Muscle of leg (tissue), 16 donors: ENCODE measurements at places on chromosomes 3 and 15. TPM values are rescaled to one million over a fixed set of nuclear protein-coding genes. Genes with fewer than 3 reads are reported as not detected.

DNA sequence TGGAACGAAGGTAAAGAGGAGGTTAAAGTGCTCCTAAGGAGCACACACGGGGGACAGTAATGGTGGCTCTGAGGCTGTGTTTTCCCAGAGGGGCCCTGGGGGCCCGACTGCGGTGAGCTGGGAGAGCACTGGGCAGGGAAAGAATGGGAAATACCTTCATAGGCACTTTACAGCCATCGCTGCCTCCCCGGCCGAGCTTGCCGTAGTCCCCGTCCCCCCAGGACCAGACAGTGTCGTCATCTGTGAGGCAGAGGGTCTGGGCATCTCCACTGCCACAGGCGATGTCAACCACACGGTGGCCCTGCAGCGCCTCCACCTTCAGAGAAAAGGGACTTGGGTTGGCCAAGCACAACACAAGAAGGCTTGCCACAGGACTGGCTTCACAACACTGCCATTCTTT, 32.8 kb upstream of the OCA2 start:
- DNase-seq: no peak
- no peak overlapping the region for H3K4me3 ChIP-seq
- H3K36me3 ChIP-seq: peaks cover 50% of the 10 kb centered on the region
- H3K4me1 ChIP-seq: no peaks in the 10 kb centered on the region

DNA sequence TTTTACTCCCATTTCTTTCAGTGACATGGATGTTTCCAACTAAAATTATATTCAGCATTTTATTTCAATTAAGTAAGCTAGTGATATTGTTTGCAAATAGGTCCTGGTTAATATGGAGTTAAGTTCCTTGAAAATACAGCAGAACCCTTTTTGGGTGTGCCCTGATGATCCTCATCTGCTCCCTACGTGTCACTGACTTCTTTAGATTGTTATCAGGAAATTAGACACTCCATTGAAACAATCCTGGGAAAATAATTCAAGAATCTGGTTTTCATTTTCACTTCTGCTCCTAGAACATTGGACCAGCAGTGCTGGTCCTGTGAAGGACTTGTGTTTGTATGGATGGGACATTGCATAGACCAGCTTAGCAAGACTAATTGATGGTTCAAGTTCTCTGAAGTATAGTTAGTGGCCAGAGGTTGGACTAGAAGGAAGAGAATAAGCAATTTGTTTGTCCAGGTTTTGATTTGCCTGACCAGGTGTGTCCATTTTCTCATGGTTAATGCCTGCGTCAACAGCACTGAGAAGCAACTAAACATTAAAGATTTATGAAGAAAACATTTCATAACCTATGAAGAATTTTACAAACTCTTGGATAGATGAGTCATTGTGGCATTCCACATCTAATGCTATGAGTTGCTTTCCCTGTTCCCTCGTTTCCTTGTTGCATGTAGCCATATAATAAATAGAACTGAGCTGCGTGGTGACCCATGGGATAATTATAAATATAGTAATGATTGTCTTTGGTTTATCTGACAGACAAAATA, 95.8 kb downstream of the ZPLD1 start:
- DNase-seq: no peak
- no peak overlapping the region for H3K4me3 ChIP-seq
- H3K27ac ChIP-seq: no peak overlapping the region
- H3K4me1 ChIP-seq: no peaks in the 10 kb centered on the region
- no peaks in the 10 kb centered on the region for H3K36me3 ChIP-seq
- no peaks in the 10 kb centered on the region for H3K27me3 ChIP-seq

DNA sequence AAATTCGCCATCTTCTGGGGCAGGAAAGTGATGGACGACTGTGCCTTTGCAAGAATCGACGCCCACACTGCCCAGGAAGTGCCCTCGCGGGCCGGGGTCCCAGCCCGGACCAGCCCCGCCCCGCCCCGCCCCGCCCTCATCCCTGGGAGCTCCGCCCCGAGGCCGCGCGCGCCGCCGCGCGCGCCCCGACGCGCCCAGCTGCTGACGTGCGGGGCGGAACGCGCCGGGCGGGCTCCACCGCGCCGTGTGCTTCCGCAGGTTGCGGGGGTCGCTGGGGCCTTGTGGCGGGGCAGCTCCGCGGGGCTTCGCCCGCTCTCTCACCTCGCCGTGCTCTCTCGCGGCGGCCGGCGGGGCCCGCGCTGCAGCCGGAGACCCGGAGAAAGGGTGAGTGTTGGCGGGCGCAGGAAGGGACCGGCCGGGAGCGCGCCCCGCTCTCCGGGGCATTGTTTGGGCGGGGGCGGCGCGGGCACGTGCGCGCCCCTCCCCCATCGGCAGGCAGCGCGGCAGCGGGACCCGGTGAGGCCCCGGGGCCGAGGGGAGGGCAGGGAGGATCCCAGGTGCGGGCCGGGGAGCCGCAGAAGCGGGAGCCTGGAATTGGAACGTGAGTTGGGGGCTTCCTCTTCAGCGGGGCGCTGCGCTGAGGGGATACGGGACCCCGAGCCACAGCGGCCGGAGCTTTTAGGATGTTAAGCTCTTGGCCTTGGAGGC, at the start of gene YEATS2:
Gene YEATS2 (plus strand): TSS at position 188 of the 708 bp plus-strand sequence. CDS start 17,366 bp downstream, outside the sequence.
- H3K36me3 ChIP-seq: peaks cover 5% of the 10 kb centered on the region
- H3K27me3 ChIP-seq: no peaks in the 10 kb centered on the region
- H3K4me1 ChIP-seq: peaks cover 13% of the 10 kb centered on the region
- H3K4me3 ChIP-seq: peak within 1 kb of the TSS; percentile 93
- DNase-seq: peak; percentile 87

Gene FGF12
- 3.0 TPM for total RNA-seq

Gene GRK7
- total RNA-seq: 0.04 TPM

DNA sequence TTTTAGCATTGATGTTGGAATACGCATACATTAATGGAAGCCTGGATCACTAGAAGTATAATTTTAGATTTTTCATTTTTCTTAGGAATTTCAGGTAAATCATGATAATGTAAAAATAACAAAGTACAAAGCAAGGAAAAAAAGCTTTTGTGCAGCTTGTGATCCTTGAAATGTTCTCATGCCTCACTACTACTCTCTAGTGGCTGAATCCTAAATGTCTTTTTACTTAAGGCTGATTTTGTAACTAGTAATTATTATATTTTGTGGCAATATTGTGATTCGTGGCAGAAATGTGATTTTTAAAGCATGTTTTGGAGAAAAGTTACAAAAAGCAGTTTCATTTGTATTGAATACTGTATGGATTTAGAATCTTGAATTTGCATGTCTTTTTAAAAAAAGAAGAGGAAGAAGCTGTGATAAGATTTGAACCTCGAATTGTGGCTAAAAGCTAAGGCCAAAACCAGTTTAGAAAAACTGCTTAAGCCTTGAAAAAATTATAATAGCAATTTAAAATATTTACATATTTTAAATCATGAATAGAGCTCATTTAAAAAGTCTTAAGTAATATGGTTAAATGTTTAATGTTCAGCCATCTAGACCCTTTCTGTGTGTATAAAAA, 39.0 kb downstream of the U2SURP start:
- no peak overlapping the region for H3K27ac ChIP-seq
- peaks cover 26% of the 10 kb centered on the region for H3K36me3 ChIP-seq
- H3K4me1 ChIP-seq: no peaks in the 10 kb centered on the region
- H3K27me3 ChIP-seq: no peaks in the 10 kb centered on the region
- DNase-seq: peak; percentile 6

- H3K4me1 ChIP-seq: no peaks in the 10 kb centered on the region
- DNase-seq: no peak
- no peaks in the 10 kb centered on the region for H3K27me3 ChIP-seq
- no peaks in the 10 kb centered on the region for H3K36me3 ChIP-seq
- H3K4me3 ChIP-seq: no peak overlapping the region
Measured at GRCh38 chr15:84697236-84697990, 18.5 kb downstream of the SEC11A start.

DNA sequence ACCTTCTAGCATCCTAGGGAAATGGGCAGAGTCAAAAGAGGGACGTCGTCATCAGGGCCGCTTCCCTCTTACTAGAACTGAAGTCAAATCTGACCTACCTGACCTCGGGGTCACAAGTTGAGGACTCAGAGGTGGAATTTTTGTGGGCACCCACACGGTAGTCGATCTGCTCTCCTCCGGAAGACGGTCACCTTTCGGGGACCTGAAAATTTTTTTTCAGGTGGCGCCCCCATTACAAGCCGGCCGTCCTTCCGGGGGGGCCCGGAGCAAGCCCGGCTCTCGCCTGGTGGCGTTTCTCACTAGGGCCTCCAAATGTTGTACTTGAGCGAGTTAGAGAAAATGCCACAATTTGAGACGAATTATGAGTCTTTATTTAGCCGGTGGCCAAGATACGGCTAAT, 157.5 kb upstream of the FRG2C start:
- no peak overlapping the region for H3K4me3 ChIP-seq
- H3K4me1 ChIP-seq: peaks cover 2% of the 10 kb centered on the region
- H3K27ac ChIP-seq: no peak overlapping the region
- DNase-seq: no peak
- no peaks in the 10 kb centered on the region for H3K27me3 ChIP-seq

Gene CCDC191
- 2.3 TPM for total RNA-seq

Gene CLRN1
- total RNA-seq: 0.18 TPM

DNA sequence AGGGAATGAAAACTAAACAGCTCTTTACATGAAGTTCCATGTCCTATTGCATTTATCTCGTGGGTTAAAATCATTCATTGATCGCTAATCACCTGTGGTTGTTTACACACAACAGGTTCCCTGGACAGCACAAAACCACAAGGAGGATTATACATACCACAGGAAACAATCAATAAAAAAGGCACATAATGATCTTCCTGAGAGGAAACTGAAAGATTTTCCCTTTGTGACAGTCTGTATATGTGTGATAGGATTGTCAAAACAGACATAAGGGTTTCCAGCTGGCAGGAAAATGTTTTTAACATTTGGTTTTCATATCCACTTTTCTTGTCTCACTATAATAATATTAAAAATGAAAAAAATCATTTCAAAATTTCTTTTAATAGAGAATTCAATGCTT, 541.8 kb downstream of the NLGN1 start:
- no peaks in the 10 kb centered on the region for H3K36me3 ChIP-seq
- peak; percentile 36 for DNase-seq
- H3K4me1 ChIP-seq: no peaks in the 10 kb centered on the region
- H3K27me3 ChIP-seq: no peaks in the 10 kb centered on the region

- H3K27ac ChIP-seq: no peak overlapping the region
- no peak for DNase-seq
- no peaks in the 10 kb centered on the region for H3K36me3 ChIP-seq
- H3K4me3 ChIP-seq: no peak overlapping the region
- H3K27me3 ChIP-seq: no peaks in the 10 kb centered on the region
Measured at GRCh38 chr3:166223120-166223519, 385.9 kb upstream of the BCHE start.

- H3K36me3 ChIP-seq: no peaks in the 10 kb centered on the region
- H3K4me1 ChIP-seq: no peaks in the 10 kb centered on the region
- no peaks in the 10 kb centered on the region for H3K27me3 ChIP-seq
Measured at GRCh38 chr15:80549191-80549590, 145.0 kb downstream of the ARNT2 start.

GRCh38 chr3:106257172-106257571, 388.4 kb upstream of the CBLB start:
- no peaks in the 10 kb centered on the region for H3K4me1 ChIP-seq
- no peak overlapping the region for H3K27ac ChIP-seq
- H3K27me3 ChIP-seq: no peaks in the 10 kb centered on the region
- DNase-seq: no peak
- H3K4me3 ChIP-seq: no peak overlapping the region

DNA sequence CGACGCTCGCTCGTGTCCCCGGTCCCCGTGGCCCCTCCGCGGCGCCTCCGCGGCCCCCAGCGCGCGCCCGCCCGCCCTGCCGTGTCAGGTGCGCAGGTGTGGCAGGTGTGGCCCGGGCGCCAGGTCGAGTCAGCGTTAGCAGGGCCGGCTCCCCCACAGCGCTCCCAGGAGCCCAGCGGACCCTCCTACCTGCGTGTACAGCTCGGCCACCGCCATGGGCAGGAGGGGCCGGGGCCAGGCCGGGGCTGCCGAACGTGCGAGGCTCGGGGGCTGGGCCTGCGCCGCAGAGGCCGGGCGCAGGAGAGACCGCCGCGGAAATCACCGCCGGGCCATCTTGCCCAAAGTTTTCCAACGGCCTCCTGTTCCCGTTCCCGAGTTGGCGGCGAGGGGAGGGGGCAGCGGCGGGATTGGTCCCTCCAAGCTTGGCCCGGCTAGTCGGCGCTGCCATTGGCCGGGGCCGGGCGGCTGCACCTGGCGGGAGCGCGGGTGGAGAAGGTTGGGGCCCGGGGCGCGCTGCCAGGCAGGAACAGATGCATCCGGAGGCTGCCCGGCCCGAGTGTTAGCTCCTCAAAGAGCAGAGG, at the start of gene MYO5C:
Gene MYO5C (minus strand): TSS at position 384 of the 581 bp plus-strand sequence. CDS start 168 bp downstream, at position 216.
- peak within 1 kb of the TSS; percentile 51 for H3K4me3 ChIP-seq
- peak within 1 kb of the TSS; percentile 20 for H3K27ac ChIP-seq
- peaks cover 12% of the 10 kb centered on the region for H3K4me1 ChIP-seq
- H3K27me3 ChIP-seq: peaks cover 12% of the 10 kb centered on the region
- DNase-seq: peak; percentile 88

GRCh38 chr15:68391121-68391520, 40.8 kb downstream of the ITGA11 start:
- DNase-seq: no peak
- peaks cover 6% of the 10 kb centered on the region for H3K27me3 ChIP-seq
- H3K4me1 ChIP-seq: peaks cover 4% of the 10 kb centered on the region
- H3K4me3 ChIP-seq: no peak overlapping the region
- no peak overlapping the region for H3K27ac ChIP-seq

DNA sequence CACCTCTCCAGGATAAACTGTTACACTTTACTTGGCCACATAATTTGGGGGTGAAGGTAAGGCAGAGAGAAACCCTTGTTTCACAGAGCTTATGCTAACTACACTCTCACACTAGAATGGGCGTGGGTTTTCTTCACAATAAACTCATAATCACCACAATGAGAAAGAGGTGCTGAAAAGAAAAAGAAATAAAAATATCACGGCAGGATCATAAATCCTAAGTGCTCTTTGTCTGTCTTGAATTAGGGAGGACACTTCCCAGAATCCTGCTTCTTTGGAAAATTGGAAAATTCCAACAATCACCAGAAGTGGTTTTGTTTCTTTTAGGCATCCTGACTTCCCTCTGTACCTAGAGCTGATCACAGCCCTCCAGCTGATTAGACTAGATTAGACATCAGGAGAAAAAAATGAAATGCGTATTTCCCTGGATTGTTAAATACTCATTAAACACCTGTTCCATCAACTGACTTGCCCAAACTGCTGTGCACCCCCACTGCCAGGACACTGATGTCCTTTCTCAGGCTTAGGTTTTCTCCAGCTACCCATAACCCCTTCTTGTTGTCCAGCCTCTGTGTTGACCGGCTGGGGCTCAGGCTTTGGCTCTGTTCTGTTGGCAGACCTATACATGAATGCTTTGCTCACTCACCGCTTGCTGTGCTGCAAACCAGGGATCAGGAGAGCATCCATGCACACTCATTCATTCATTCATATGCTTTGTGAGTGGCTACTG, 41.6 kb upstream of the ACKR4 start:
- H3K27ac ChIP-seq: peak overlapping the region; percentile 4
- no peaks in the 10 kb centered on the region for H3K27me3 ChIP-seq
- DNase-seq: no peak
- H3K36me3 ChIP-seq: peaks cover under 1% of the 10 kb centered on the region
- no peaks in the 10 kb centered on the region for H3K4me1 ChIP-seq

Gene DBR1
- total RNA-seq: 12.0 TPM

Gene USF3
- 19.8 TPM for total RNA-seq

- no peaks in the 10 kb centered on the region for H3K36me3 ChIP-seq
- no peak overlapping the region for H3K4me3 ChIP-seq
- H3K27me3 ChIP-seq: no peaks in the 10 kb centered on the region
- no peaks in the 10 kb centered on the region for H3K4me1 ChIP-seq
Measured at GRCh38 chr3:174495311-174495710, 363.8 kb upstream of the NAALADL2 start.

GRCh38 chr3:126865736-126866135, 117.2 kb upstream of the PLXNA1 start:
- no peaks in the 10 kb centered on the region for H3K36me3 ChIP-seq
- H3K4me1 ChIP-seq: no peaks in the 10 kb centered on the region
- H3K27ac ChIP-seq: no peak overlapping the region
- H3K4me3 ChIP-seq: no peak overlapping the region

Gene TFG
- total RNA-seq: 33.6 TPM
